ENCODE measurements at places on chromosomes 4 and X.

GRCh38 chrX:21883258-21883657 is 27.5 kb downstream of the YY2 start:
- DNase-seq: no peak

- DNase-seq: no peak
Observed at GRCh38 chrX:153303276-153304262, 18.0 kb downstream of the PNMA6F start.

DNA sequence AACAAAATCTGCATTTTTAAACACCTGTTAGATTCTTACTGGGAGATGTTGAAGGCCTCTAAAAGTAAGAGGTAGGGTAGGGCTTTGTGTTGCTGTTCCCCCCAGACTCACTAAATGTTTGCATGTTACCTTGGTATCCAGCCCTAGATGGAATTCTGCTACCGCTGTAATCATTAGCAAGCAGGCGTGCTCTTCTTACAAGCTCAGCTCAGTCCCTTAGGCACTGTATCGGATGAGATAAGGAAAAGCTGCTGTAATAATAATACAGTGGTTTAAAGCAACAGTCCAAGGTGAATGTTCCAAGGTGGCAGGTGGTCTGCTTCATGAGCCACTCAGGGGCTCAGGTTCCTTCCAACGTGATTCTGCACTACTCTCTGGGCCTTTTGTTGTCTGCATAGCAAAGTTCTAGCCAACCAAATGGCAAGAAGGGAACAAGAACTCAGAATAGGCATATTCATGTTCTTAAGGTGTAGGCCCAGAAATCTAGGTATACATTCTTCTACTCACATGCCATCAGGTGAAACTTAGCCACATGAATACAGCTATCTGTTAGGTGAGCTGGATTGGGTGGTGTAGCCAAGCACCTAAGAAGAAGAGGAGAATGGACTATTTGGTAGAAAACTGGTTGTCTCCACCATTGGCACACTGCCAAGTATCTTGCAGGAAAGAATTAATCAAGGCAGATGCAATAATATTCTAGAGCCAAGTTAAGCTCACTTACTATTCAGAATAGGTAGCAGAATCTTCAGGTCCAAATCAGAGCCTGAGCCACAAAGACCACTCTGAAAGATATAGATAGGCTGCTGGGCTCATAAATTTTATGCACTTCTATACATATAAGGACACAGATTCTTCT is 46.0 kb downstream of the COQ2 start:
- DNase-seq: no peak

- DNase-seq: no peak
Observed at GRCh38 chr4:159946983-159947615, 844.2 kb downstream of the RAPGEF2 start.

Measured in NCI-H2081 treated with DMSO at 0.1 percent for 48 hours (cell line).